ENCODE measurements at places on chromosomes 16 and 17.

DNA sequence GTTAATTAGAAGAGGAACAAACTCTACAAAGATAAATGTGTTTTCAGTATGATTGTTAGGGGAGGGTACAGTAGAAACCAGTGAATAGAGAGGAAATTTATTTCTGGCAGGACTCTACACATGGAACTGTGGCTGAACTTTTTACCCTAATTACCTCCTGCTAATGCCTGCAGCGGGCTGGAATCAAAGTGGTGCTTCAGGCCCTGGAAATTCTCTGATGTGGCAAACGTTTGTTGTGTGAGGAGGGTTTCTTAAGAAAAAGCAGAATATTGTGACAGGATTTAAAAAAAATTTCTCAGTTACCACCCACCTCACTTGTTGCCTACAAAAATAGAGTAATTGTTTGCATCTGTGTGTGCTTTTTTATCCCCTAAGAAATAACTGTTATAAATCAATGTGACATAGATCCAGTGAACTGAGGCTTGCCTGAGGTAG lies 154.5 kb downstream of the BCAS3 start:
- DNase-seq, result no peak

DNA sequence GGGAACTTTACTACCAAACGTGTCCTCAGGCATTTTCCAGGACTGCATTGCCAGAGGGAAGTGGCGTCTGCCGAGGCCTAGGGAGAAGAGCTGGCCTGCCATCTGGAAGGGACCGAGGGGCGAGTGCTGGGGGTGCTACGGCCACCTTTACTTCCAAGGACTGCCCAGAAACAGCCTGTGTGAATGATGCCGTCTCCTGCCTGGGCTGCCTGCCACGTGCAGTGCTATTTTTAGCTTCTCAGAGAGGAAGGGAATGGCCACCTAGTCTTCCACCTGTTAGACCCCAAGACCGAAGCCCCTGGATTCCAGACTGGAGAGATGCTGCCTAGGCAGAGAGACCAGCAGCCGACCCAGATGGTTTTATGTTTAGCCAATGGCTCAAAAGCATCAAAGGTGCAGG lies 57.2 kb downstream of the VAC14 start:
- no peak for DNase-seq

DNA sequence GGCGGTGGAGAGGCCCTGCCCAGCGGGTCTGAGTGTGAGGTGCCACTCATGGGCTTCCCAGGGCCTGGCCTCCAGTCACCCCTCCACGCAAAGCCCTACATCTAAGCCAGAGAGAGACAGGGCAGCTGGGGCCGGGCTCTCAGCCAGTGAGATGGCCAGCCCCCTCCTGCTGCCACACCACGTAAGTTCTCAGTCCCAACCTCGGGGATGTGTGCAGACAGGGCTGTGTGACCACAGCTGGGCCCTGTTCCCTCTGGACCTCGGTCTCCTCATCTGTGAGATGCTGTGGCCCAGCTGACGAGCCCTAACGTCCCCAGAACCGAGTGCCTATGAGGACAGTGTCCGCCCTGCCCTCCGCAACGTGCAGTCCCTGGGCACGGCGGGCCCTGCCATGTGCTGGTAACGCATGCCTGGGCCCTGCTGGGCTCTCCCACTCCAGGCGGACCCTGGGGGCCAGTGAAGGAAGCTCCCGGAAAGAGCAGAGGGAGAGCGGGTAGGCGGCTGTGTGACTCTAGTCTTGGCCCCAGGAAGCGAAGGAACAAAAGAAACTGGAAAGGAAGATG lies 11.2 kb downstream of the VASN start:
- DNase-seq, result no peak

DNA sequence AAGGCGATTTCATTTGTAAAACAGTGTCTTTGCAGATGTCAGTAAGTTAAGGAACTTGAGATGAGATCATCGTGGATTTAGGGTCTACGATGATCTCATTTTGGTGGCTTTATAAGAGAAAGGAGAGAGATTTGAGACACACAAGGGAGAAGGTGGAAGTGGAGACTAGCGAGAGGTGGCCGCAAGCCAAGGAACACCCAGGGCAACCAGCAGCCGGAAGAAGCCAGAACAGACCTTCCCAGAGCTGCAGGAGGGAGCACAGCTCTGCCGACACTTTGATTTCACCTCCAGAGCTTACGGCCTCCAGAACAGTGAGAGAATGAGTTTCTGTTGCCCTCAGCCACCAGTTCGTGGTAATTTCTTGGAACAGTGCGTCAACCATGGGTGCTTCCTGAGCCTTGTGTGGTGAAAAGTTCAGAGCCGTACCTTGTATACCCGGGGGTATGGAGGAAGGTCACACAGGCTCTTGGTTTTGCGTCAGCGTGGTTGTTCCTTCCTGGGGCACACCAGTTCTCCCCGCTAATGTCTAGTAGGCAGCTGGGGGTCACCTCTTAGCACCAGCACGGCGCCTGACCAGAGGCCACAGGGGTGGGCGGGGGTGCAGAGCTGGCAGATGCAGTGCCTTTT lies 12.9 kb upstream of the SEC14L1 start:
- DNase-seq, result no peak
